ENCODE measurements at places on chromosomes 12 and 14.

DNA sequence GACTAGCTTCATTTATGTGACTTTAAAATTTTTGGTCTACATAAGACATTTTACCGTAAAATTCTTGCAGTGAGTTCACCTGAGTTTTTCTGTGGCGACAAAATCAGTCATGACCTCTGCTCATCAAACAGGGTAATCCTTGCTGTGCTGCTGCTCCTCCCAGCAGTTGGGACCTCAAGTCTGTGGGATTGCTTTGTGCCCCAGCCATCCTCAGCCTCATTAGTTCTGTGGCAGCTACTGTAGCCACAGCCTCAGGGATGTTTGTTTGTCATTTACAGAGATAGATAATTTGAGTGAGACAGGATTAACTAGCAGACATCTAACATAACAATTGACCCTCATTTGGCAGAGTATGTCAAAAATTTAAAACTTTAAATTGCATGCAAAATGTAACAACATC, 357.0 kb downstream of the PCNX1 start:
- no peak for DNase-seq

DNA sequence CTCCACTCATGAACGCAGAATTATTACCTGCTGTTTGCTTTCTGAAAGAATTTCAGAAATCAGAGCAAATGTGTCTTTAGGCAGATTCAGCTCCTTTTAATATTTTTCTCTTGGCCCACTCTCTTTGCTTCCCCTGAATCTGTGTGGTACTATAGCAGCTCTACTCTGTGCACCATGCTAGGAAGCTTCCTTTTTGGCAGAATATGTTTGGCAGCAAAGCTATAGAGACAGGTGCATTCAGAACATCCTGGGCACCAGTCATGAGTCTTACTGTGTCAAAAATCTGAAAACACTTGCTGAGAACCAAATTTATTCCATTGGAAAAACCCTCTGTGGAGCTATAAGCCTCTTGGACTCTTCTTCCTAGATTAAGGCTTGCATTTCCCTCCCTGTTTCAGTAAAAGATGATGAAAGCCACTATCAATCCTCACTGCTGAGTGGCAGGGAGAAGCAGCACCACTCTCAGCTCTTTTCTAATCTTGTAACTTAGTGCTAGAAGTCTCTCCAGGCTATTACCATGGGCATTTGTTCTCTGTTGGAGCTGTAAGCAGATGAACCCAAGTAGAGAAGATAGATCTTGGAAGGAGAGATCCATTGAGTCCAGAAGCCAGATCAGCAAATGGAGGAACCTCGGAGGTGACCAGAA, 18.2 kb downstream of the CIPC start:
- no peak for DNase-seq

DNA sequence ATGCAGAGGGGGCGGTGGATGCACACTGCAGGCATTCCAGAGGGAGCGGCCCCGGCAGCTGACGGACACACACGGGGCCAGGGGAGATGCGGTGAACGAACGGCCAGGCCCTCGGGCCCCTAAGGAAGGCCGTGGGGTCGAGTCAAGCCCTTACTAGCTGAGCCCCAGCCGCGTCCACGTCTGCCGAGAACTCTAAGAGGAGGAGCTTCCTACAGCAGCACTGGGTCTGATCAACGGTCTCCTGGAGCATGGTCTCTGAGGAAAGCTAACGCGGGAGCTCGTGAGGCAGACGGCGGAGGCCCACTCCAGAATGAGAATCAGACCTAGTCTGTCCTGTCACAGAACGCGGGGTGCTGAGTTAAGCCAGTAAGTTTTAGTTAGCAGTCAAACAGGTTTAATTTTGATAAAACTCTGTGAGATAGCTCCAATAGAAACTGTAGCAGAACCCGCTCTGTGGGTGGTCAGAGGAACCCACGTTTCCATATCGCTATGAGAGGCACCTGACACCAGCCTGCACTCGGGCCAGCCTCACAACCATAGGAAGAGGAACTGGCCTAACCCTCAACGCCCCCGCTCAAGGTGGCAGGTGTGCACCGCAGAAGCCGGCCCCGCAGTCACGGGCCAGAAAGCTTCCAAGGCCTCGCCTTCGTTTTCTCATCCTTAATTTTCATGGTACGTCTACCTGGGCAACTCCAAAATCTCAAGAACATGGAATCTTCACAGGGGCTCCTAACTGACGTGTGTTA, 55.5 kb downstream of the CDC42BPB start:
- DNase-seq, result no peak

- DNase-seq, result peak; percentile 24
Measured at GRCh38 chr14:39426605-39427004, 5.6 kb downstream of the FBXO33 start.

GRCh38 chr12:54479421-54479820, 6.0 kb upstream of the GTSF1 start:
- no peak for DNase-seq

- DNase-seq, result no peak
Measured at GRCh38 chr12:50742776-50743175, 21.1 kb upstream of the ATF1 start.

- DNase-seq, result no peak
Measured at GRCh38 chr12:25017336-25017735, 68.4 kb upstream of the BCAT1 start.

- peak; percentile 20 for DNase-seq
Measured at GRCh38 chr14:63277591-63278183, 41.0 kb downstream of the GPHB5 start.

- no peak for DNase-seq
Measured at GRCh38 chr14:77031759-77032490, 3.4 kb upstream of the IRF2BPL start.

DNA sequence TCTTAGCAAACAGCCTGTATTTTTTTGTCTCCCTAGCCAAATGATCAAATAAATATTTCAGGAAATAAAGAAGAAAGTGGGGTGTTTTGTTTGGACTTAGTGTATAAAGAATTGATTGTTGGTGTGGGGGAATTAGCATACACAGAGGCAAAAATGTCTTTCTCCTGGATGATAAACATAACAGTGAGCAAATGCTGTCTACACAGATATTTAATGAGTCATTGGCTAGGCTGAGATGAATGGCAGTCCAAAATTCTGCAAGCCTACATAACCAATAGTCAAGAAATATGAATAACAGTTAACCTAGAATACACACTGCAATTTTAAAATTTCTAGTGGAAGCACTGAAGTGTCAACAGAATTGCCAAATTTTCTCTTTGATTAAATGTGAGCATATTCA, 35.8 kb downstream of the MYF5 start:
- no peak for DNase-seq

GRCh38 chr14:48914382-48914781, 671.8 kb downstream of the RPS29 start:
- DNase-seq, result no peak

DNA sequence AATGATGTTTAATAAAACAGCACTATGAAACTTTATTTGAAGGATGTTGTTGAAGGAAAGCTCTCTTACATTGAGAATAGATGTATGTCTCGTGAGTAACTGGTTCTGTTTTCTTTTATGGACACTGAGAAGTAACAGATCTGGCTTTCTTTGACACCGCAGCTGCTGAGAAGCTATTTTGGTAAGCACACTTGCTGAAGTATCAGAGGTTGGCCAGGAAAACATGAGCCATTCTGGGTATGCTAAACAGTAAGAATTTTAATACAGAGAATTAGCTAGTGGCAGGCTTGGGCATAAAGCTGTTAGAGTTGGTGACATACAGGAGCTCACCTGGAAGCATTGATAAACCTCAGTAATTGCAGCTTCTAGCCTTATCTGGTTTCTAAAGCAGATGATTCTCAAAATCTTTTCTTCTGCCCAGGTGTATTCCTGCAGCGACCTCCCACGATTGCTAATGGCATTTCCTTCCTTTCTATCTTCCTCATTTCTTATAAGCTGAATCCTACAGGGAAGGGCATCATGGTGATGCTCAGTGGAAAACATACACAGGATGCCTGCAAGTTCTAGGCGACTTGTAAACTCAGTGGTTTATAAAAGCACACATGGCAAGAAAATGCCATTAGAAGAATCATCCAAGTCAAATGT, 291.6 kb upstream of the SLC16A7 start:
- DNase-seq, result no peak

GRCh38 chr14:56176530-56176929, 58.3 kb downstream of the PELI2 start:
- peak; percentile 21 for DNase-seq

DNA sequence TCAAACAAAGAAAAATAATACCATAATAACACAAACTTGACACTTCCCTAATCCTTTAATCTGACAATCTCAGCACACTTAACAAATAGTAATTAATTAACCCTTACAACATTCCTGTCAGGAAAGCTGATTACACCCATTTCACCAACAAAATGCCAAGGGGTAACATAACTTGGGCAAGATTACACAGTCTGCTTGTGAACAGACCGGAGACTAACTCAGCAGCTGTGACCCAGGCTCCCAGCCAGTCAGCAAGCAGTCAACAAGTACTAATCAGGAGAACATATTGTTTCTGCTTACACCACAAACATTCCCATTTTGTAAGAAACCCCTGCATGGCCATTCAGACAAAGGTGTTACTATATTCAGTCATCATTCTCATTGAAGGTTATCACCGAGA, 592.5 kb upstream of the FLRT2 start:
- no peak for DNase-seq

DNA sequence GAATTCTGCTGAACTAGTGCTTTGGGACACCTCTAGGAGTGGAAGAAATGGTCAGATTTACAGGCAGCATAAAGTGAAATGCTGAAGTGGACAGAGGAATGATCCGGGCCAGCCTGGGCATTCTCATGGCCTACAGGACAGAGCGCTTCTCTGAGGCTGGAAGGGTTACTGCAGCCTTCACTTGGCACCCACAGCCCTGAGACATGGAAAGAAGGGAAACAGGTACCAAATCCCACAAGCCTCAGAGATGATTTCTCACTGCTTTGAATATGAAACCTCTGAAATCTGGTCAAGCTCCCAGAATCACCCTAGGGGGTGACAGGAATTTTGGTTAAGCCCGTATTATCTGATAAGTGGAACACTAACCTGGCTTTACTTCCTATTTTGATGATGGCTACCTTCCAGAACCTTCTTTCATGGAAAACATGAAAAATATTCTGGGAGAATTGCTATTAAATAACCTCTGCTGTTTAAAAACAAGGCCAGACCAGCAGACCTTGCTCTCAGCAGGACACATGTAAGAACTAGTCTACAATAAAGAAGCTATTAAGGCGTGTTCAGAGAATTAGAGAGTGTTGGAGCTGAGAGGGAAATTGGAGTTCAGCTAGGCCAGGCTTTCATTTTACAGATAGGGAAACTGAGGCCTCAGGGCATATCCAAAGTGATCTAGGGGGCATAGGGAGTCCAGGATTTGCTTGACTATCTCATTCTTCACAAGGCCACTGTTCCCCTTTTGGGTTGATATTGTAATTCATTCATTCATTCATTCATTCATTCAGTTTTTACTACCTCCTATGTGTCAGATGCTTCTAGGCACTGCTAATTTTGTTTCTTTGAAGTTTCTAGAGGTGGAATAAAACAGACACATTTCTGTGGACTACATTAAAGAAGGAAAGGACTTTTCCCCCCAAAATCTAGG, 281.5 kb downstream of the ZFP36L1 start:
- no peak for DNase-seq

DNA sequence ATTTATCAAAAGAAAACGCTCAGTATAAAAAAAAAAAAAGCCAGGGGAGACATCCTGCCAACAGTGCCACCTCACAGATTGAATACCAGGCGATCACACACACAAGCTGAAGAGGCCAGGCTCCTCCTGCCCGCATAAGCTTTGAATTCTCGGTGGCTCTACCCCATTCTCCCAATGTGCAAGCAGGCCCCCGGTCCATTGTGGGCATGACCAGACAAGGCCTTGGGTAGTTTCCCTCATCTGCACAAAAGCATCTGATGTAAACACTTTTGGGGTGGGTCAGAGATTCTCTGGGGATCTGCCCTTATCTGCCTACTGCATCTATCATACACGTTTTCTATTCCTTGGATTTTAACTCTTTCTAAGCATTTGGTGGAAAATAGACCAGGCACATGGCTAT, 16.2 kb downstream of the KLRF2 start:
- no peak for DNase-seq

DNA sequence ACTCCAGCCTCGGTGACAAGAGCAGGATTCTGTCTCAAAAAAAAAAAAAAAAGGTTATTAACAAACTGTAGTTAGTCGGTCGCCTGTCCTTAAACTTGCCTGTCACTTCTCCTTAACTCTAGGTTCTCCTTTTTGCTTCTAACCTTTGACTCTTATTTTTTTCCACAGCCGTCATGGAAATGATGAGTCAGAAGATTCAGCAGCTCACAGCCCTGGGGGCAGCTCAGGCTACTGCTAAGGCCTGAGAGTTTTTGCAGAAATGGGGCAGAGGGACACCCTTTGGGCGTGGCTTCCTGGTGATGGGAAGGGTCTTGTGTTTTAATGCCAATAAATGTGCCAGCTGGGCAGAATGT, 418 bp upstream of the MYG1 start:
- no peak for DNase-seq

DNA sequence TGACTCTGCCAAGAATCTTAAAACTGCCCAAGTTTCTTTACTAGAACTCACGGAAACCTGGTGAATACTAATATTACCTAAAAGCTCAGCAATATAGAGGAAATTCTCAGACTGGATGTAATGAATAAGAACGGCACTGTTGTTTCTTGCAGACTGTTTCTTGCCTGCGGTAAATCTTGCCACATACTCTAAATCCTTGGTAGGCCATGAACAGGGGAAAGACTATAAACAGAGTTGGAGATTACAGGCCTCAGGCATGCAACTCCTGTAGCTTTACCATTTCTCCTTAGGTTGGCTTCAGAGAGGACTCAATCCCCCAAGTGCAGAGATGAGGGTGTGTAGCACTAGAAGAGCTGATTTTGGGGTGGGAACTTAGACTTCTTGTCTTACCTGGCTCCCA, 1.1 kb downstream of the ALDH6A1 start:
- no peak for DNase-seq

DNA sequence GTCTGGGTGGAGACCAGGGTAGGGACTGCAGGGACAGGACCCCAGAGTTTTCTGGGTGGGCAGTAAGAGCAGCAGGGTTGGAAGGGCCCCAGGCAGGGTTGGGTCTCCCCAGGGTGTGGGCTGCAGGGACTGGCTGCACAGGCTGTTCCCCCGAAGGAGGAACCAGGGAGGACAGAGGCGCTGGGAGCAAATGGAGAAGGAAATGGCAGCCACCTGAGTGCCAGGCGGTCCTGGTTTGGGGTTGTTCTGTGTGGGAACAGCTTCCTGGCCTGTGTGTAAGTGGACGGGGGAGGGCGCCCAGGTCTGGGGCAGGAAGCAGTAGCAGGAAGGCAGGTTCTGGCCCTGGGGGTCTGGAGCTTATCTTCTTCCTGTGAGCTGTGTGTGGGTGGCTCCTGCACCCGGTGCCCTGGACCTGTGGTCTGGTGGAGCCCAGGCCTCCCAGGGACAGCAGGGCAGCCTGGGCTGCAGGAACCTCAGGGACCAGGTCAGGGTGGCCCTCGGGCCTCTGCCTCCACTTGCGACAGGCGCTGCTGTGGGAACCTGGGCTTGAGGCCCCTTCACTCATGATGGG, 372.8 kb downstream of the TMEM121 start:
- no peak for DNase-seq

GRCh38 chr12:131063960-131064359, 110.3 kb downstream of the ADGRD1 start:
- no peak for DNase-seq

GRCh38 chr14:54251356-54251755, 145.5 kb upstream of the CDKN3 start:
- no peak for DNase-seq
